ENCODE measurements at places on chromosomes 6 and 20. TPM values are rescaled to one million over a fixed set of nuclear protein-coding genes. Genes with fewer than 3 reads are reported as not detected.

- no peak for DNase-seq
These were observed 114.6 kb downstream of the LCA5 start for GRCh38 chr6:79422666-79423065.

GRCh38 chr6:56280126-56280525 lies 32.7 kb upstream of the COL21A1 start:
- no peak for DNase-seq

GRCh38 chr6:25403150-25403549 lies 124.0 kb downstream of the CARMIL1 start:
- no peak for DNase-seq

GRCh38 chr6:3037638-3038365 lies 30.5 kb upstream of the RIPK1 start:
- DNase-seq, result no peak

- no peak for DNase-seq
These were observed 3.4 kb downstream of the TMEM151B start for GRCh38 chr6:44273617-44274016.

DNA sequence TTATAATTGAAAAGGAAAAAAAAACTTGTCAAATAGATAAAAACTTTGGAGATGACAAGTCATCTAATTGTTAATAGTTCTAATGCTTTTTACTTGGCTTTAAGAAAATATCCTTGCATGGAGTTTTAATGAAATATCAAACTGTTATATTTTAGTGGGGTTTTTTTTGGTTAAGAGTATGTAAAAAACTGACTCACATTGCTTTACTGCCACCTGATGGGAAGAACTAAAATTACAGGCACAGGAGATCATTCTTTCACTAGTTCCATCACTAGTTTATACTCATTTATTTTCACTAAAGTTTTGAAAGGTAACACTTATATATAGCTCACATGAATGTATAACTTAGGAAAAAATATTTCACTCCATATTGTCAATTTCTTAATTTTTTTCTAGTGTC lies 309.1 kb downstream of the LMBRD1 start:
- DNase-seq, result no peak

- no peak for DNase-seq
These were observed 69.1 kb upstream of the PBOV1 start for GRCh38 chr6:138287144-138287955.

The PRR18 gene
- total RNA-seq, result not detected
